ENCODE measurements at places on chromosomes 6 and 20. TPM values are rescaled to one million over a fixed set of nuclear protein-coding genes. Genes with fewer than 3 reads are reported as not detected.

The PDYN gene
- not detected for total RNA-seq

The MATN4 gene
- total RNA-seq = not detected

The HLA-DQA1 gene
- total RNA-seq = not detected

The BPIFA3 gene
- not detected for total RNA-seq

The SEMG1 gene
- not detected for total RNA-seq

The SULF2 gene
- 3.5 TPM for total RNA-seq

The TUBB2B gene
- 5.2 TPM for total RNA-seq

The NDUFAF4 gene
- total RNA-seq = 11.7 TPM

The ARMC2 gene
- 0.86 TPM for total RNA-seq

The HLA-DRB1 gene
- total RNA-seq = not detected

The FAM83C gene
- total RNA-seq = not detected

- DNase-seq = peak; percentile 26
These were observed 239.2 kb upstream of the TAB2 start for GRCh38 chr6:149078211-149078782.

DNA sequence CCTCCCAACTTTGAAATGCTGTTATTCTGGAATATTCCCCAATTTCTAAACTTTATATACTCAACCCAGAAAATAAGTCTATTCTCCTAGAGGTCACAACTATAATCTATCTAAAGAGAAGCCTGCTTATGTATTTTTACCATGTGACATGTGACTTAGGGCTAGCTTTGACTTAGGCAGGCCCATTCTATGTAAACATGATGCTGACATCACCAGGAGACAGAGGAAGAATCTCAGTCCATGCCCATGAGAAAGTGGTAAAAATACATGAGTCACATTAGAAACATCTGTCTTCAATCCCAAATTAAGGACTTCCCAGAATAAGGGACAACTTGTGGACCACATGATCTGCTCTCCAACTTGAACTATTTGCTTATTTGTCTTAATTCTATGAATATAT is 113.6 kb upstream of the ID4 start:
- peak; percentile 81 for DNase-seq

- no peak for DNase-seq
These were observed 38.0 kb upstream of the APCDD1L start for GRCh38 chr20:58553166-58553696.

GRCh38 chr6:22249711-22250350 is 47.0 kb downstream of the PRL start:
- no peak for DNase-seq

- peak; percentile 60 for DNase-seq
These were observed 90.5 kb downstream of the GRM4 start for GRCh38 chr6:34055223-34055933.

DNA sequence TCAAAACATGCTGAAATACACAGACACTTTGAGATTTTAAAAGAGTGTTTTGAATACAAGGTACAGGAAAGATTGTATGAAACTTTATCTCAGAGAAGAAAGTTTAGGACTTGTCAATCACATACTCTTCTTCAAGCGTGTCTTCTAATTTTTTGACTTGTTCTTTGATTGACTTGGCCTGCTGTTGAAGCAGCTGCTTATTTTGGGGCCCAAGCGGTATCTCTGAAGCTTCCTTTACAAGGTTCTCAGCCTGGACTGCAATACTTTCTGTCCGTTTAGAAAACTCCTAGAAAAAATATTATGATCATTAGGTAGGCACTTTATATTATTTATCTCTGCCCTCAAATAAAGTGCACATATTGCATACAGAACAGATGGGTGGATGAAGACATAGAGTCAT is 201.3 kb downstream of the SYNE1 start:
- DNase-seq = no peak

- no peak for DNase-seq
These were observed 13.7 kb downstream of the BTN3A1 start for GRCh38 chr6:26415791-26416190.

DNA sequence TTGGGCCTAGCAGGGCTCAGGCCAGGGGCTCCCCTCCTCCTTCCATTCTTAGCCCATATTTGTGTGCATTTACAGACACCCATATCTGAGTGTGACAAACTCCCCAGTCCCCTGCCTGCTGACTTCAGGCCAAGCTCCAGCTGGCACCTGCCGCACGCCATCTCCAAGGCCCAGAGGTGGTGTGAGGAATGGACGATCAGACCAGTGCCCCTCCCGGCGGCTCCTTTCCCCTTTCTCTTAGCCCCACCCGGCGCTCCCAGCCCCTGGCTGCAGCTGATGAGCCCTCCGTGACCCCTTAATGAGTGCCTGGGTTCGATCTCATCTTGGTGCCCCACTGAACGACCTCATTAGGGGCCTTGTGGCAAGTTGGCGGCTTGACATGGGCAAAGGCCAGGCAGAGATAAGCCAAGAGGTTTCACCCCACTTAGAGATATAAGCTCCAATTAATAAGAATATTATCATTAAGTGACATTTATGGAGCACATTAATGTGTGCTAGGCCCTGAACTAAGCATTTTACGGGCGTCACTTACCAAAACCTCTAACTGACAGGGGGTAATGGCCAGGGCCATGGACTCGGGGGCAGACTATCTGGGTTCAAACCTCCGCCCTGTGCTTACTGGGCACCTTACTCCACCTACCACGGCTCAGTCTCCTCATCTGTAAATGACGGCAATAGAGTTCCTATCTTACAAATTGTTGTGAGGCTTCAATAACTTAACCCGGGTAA is 17.5 kb downstream of the ADA start:
- no peak for DNase-seq

DNA sequence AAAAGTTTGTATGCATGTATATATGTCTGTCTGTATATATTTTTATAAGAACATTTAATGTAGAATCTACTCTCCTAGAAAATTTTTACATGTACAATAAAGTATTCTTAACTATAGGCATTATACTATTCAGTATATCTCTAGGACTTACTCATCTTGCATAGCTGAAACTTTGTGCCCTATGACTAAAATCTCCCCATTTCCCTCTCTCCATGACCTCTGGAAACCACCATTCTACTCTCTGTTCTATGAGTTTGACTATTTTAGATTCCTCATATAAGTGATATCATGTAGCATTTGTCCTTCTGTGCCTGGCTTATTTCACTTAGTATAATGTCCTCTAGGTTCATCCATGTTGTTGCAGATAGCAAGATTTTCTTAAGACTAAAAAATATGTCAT is 205.1 kb upstream of the SMLR1 start:
- DNase-seq = no peak

DNA sequence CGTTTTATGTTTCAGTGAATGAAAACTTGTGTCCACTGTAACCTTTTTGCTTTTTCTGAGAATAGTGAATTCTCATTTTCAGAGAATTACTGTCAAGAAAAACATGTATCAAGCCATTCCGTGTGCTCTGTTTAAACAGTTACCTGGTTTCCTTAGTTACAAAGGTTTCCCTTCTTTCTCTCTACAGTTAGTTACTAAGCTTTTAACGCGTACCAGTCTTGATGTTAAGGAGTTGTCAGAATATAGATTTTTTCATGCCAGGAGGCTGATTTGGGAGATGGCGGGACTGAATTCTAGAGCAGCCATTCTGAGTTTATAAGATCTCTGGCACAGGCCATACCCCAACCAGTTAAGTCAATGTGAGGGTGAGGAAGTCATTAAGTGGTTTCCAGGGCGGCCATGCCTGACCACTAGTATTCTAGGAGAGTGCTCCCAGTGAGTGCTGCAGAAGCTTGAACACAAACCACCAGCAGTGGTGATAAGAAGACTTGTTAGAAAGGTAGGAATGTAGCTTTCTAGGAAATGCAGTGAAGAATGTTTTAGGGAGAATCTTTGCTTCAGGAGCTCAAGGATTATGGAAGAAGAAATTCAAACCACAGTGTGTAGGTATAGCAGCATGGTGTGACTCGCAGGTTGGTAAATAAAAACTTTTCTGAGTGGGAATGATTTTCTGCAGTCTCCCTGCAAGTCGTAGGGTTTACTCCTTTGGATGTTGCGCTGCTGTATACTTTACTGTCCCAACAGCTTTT is 112.9 kb downstream of the JARID2 start:
- DNase-seq = no peak

- DNase-seq = no peak
These were observed 103.1 kb upstream of the NAA20 start for GRCh38 chr20:19913927-19914614.

DNA sequence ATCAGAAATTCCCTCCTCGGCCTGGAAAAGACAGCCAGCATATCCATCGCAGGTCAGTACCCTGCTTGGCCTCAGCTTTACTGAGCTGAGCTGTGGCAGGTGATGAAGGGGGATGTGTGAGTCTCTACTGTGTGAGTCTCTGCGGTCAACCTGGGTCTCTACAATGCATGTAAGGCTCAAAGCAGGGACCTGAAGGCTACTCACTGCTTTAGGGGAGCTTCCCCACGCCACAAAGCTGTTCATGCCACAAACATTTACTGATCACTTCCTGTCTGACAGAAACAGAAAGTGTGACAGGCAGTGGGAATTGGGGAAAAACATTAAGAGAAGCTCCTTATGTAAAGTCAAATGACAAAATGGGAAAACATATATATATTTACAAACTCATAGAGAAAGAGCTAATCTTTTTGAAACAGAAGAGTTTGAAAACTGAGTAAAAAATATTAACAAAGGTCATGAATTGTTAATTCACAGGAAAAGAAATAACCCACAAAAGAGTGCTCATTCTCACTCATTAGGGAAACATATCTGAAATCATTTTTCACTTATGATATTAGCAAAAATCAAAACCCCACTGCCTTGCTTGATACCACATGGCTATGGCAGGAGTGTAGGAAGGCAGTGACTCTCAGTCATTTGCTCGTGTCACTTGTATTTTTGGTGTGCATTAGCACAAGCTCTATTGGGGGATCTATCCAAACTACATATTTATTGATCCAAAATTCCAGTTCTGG is 5.8 kb downstream of the BTN3A3 start:
- DNase-seq = no peak

DNA sequence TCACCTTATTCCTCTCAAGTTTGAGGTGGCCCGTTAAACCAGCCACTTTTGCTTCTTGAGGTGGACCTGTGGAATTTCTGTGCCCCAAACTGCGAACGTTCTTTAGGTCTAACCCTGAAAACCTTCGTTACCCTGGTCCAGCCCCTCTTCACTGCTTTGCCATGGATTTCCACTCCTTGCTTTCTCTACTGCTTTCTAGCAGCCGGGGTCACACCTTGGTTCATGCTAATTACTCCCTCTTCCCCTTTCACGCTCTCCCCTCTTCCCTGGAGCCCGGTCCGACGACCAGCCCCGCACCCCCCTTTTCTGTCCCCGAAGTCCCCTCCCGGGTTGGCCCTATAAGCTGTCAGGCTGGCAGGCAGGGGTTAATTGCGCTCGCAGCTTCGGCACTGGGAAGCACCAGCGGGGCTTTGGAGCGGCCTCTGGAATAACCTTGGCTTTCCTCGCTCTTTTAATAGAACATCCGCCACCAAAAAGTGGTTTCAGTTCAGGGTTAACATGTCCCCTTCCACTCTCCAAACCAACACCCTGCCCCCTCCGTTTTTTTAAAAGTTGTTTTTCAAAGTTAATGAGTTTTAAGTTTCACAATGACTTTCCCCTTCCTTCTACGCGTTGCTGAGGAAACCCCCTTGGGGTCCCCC is 1.4 kb upstream of the HIVEP1 start:
- DNase-seq = no peak

- DNase-seq = no peak
These were observed 43.0 kb downstream of the MRS2 start for GRCh38 chr6:24445704-24446103.

GRCh38 chr6:90078513-90079289 is 184.4 kb downstream of the GJA10 start:
- DNase-seq = peak; percentile 11

- DNase-seq = no peak
These were observed 12.5 kb upstream of the ALDH8A1 start for GRCh38 chr6:134962421-134962820.

DNA sequence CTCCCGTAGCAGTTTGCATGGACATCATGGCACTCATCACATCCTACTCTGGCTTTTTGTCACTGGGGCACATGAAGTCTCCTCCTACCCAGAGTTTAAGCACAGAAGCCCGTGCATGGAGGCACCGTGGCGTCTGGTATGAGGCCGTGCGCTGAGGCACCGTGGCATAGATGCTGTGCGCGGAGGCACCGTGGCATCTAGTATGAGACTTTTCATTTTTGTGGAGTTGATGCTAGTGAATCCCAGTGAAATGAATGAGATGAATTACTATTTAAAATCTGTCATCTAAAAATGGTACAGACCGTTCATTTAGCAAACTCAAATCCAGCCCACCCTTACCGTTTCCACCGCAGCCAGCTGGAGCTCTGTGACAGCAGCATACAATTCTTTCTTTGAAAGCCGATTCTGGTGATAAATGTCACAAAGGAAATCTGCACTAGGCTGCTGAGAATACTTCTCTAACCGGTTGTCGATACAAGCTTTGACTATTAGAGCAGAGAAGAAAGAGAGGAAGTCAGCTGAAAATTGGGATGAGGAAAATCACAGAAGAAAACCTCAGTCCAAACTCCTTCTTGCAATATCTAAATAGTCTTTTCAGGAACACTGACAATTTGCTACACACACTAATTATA is 11.3 kb downstream of the CYP24A1 start:
- DNase-seq = no peak

- DNase-seq = peak; percentile 85
These were observed 1.3 kb downstream of the RNF24 start for GRCh38 chr20:4014031-4014474.

DNA sequence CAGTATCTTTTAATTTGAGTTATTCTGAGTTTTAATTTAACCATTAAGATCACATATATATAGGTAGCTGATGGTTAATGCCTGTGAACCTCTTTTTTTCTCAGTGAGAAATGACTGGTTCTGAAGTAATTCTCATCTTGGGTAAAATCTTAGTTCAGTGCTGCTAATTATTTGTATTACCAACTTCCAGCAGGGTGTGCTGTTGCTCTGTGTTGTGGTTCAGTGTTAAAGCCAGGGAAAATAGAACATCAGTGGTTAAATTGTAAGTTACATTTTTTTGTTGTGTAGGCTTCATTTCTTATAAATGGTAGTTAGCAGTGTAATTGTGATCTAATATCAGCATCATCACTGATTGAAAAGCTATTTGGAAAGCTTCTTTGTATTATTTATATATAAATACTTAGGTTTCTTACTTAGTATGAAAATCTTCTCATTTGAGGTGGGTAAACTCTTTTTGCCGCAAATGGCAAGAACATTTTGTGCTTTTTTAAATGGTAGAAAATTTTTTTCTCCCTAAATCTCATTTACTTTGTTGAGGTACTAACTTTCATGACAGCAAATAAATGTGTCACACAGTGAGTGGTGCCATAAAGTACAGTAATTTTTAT is 43.7 kb downstream of the CDC5L start:
- DNase-seq = peak; percentile 78

All from fibroblast of villous mesenchyme (primary cell).